ENCODE measurements at places on chromosomes 5 and 9.
A peak's percentile ranks its signal among the peaks of the same experiment; 100 is the strongest.

DNA sequence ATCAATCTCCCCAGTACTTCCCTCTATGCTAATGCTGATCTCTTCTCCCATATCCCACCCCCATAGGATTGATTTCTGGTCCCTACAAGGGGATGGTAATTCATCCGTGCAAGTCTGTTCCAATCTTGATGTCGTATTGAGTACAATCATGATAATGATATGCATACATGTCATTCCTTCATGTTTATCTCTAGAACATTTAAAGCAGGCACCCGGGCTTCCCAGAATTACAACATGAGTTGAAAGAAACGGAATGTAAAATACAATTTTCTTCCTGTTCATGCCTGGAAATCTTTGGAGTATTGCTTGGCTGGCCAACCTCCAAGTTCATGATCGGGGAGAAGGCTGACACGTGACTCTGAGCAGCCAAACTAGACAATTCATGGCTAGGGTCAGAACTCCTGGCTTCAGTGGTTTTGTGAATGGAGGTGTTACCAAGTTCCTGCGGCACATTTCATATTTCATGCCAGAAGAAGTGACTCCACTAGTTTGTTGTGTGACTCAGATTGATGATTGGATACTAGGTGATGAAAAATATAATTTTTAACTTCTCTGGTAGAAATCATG, 66.6 kb downstream of the C9orf152 start:
- DNase-seq: no peak

GRCh38 chr9:38186404-38187115, 117.5 kb upstream of the SHB start:
- DNase-seq: no peak

DNA sequence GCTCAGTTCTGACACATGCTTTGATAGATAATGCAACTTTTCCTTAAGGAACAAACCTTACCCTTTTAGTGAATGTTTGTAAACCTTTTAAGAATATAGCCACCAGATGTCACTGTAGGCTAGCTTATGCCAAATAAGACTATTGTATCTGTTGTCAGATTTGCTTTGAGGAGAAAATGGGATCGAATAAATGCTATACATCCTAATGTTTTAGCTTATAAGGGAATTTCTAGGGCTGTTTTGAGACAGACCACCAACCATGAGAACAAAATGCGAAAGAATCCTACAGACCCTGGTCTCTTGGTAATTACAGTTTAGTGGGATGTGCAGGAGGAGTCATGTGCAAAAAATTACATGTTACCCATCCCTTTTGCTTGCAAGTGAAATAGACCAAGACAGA, 127.6 kb upstream of the NMUR2 start:
- DNase-seq: peak; percentile 54

- DNase-seq: peak; percentile 86
These were observed 3.7 kb downstream of the CD180 start for GRCh38 chr5:67192719-67193438.

DNA sequence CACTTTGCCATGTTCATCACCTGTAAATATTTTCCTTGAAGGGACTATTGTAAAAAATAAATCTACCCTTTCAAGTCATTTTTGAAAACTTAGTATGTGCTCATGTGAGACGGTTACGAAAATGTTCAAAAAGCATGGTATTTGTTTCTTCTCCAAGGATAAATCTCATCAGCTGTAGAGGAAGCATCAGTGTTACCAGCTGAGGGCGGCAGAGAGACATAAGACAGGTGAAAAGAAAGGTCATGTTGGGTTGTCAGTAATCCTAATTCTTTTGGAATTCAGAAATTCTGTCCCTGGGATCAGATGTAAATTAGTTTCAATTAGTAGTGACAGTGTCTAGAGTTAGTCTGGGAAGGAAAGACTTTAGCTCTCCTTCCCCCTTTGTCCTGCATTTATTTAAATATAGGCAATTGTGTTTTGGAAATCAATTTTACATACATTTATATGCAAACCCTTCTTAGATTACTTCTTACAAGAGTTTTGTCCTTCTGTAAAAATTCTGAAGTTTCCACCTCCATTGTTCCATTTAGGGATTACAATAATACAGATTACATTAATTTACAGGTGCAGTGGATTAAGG, 791.9 kb upstream of the CDH6 start:
- peak; percentile 1 for DNase-seq

DNA sequence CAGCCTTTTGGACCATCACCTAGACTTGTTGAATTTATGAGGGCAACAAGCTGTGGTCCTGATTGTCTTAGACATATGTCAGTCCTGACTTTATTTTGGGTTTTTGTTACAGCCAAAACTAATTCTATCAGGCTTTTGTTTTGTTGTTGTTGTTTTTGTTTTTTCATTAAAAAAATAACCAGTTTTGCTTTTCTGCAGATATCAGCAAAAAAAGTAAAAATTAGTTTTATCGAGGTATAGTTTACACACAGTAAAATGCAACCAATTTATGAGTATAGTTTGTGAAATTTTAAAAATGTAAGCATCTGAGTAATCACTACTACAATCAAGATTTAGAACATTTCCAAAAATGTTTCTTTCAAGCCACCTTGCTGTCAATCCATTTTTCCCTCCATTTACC, 48.9 kb downstream of the WDR70 start:
- no peak for DNase-seq

DNA sequence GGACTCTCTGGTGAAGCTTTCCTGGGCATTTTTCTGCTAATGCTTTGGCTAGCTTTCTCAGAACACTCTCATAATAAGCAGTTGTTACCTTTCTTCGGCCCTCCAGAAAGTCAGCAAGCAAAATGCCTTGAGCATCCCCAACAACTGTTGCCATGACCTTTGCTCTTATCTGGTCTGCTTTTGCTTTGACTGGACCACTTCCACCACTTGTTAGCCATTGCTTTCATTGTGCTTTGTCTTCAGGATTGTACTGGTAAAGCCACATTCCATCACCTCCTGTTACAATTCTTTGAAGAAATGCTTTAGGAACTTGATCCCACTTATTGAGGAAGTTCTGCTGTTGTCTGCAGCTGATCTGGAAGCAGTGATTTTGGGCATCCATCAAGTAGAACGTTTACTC, 35.7 kb downstream of the RAD50 start:
- DNase-seq: no peak

GRCh38 chr9:2023042-2023441, 7.9 kb downstream of the SMARCA2 start:
- DNase-seq: no peak

DNA sequence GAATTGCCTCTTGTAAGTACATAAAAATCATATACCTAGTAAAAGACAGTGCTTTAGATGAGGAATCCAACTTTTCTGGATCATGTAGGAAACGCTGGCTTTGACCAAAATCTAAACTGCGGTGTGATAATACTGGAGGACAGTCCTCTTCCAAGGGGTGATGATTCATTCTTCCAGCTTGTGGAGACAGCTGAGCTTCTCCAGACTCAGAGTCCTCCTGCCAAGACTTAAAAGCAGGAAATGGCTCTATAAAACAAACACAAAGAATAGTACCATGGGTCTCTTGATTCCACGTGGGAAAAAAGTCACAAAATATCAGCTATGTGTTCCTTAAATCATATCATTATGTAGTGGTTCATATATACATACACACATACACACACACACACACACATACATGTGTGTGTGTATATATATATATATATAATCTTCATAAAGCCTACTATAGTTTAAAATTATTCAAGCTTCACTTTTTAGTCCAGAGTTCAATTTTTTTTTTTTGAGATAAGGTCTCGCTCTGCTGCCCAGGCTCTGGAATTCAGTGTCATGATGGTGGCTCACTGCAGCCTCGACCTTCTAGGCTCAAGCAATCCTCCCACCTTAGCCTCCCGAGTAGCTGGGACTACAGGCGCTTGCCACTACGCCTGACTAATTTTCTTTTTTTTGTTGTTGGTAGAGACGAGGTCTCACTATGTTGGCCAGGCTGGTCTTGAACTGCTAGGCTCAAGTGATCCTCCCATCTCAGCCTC, 65.0 kb downstream of the PKD2L2 start:
- DNase-seq: no peak

- DNase-seq: no peak
These were observed 419.8 kb downstream of the DMRT2 start for GRCh38 chr9:1469996-1470395.

- DNase-seq: no peak
These were observed 15.0 kb downstream of the SLC6A3 start for GRCh38 chr5:1430121-1430795.

- no peak for DNase-seq
These were observed 59.9 kb downstream of the NUDT12 start for GRCh38 chr5:103502662-103503061.

DNA sequence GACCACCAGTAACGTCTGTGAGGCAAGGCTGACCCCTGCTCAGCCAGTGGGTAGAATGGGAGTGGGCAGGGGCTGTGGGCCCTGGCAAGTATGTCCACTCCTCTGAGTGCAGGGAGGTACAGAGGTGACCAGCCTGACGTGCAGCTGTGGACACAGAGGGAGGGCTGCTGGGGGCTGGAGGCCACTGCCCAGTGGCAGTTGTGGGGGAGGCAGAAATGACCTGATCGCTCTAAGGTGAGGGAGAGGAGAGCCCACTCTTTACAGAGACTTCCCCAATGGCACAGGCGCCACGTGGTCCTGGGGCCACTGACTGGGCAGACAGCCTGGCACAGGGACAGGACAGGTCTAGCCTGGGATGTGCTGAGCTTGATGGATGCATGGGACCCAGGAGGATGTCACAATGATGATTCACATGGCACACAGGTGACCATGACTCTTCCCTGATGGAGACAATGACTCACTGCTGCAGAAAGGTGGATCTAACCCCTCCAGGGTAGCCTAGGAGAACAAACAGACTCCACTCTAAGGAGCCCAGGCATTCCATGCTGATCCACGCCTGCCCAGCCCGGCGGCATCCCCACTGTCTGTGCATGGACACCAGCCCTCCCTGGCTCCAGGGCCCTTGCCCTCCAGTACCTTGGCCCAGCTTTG, 7.7 kb downstream of the LPCAT1 start:
- no peak for DNase-seq

DNA sequence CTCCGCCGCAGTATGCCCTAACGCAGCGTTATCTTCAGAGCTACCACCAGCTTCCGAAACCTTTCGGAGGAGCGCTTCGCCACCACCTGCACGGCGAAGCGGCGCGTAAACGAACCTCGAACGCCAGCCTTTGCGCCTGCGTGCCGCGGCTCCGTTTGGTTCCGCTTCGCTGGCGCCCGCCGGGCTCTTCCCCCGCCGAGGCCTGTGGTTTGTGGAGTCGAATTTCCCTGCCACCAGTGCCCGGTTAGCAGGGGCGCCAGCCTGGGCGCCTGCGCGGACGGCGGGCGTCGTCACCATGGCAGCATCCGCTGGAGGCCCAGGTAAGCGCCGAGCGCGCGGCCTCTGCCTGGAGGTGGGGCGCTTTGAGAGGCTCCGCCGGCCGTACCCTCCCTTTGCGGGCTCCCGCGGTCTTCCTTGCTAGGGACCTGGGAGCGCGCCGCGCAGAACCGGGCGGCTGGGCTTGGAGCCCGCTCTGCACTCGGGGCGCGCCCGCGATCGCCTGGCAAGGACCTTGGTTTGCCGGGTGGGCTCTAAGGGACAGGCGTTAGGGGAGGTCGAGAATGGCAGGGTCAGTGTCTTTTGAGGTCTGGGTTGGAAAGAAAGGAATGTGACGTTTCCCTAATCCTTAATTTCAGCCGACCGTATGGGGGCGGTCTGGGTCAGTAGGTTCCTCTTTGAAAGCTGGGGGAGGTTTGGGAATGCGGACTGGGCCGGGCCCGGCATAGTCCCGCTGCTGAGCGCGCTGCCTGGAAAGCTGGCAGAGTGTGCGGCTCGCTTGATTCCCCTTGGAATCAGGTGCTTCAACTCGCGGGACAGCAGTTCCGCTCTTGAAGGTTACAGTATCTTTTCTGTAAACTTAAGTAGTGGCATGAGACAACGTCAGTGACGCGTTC, at the start of gene FAM151B:
Gene FAM151B (plus strand): TSS at position 272 of the 893 bp plus-strand sequence. CDS start 24 bp downstream, at position 296.
- DNase-seq: peak; percentile 86

DNA sequence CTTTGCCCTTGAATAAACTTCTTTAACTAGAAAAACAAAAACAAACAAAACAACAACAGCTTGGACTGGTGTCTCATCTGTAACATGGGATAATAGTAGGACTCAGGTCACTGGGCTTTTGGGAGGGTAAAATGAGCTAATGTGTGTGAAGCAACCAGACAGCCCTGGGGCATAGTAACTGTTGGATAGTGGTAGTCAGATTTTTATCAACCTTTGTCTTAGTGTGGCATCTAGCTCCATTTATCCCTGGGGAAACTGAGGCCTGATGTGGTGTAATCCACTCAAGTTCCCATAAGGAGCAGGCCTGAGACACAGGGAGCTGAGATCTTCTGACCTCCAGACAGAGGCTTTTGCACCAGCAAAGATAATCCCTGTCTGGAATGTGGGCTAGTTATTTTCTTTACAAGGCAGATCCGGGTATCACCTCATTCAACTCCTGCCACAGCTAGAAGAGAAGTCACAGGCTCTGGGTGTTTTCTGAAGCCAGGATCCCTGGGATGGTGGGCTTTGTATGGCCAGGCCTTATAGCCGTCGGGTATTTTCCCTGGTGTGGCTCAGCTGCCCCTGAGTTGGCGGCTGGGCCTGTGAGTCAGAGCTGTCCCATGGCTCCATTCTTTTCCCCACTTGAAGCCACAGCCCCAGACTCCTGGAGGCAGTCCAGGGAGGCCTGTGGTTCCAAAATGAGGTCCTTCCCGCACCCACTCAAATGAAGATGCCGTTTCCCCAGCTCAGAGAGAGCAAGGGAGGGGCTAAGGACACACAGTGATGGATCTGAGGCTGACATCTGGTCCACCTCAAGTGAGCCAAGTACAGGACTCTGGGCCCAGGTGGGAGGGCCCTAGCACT, 26.1 kb upstream of the CSF1R start:
- peak; percentile 90 for DNase-seq

DNA sequence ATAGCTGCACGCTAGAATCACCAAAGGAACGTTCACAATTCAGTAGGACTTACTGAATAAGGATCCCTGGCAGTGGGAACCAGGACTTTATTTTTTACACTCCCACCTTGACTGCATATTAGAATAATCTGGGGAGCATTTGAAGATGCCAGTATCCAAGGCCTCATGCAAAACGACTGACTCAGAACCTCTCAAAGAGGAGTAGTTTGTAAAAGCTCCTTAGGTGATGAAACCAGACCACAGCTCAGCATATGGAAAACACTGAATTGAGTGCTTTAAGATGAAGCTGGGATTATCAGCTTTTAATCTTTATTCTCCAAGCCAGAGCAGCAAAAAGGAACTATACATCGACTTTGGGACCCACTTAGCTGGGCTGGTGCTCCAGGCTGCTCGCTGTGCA, 288.3 kb downstream of the MLLT3 start:
- DNase-seq: no peak

DNA sequence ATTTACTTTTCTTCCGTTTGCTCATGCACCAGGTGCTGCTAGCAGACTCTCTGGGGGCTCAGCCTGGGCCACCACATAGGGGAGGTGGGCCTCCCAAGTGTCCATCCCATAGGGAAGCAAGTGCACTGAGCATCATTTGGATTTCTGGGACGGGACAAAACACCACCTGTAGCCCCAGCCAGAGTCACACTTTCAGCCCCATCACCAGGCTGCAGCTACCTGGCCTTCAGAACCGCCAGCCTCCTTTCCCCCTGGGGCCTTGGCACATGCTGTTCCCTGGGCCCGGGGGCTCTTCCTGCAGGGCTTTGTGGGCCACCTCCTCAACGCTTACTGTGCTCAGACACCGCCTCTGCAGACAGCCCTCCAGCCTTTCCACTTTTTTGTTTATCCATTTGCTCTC, 19.6 kb upstream of the SUSD3 start:
- DNase-seq: no peak

Data from inflammatory macrophage treated with lipopolysaccharide for 4 hours (primary cell).